T follicular helper cell (primary cell): ENCODE measurements at places on chromosomes 7 and 10.

- no peak for DNase-seq
These were observed 1.3 kb downstream of the ARHGAP22 start for GRCh38 chr10:48603421-48604038.

DNA sequence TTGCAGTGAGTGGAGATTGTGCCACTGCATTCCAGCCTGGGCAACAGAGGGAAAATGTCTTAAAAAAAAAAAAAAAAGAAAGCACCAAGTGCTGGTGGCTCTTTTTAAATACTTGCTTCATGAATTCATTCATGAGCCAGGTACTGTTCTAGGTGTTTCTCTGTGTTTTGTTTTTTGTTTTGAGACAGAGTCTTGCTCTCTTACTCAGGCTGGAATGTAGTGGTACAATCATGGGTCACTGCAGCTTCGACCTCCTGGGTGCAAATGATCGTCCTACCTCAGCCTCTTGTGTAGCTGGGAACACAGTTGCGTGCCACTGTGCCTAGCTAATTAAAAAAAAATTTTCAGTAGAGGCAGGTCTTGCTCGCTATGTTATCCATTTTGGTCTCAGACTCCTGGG is 5.3 kb downstream of the STOX1 start:
- no peak for DNase-seq

DNA sequence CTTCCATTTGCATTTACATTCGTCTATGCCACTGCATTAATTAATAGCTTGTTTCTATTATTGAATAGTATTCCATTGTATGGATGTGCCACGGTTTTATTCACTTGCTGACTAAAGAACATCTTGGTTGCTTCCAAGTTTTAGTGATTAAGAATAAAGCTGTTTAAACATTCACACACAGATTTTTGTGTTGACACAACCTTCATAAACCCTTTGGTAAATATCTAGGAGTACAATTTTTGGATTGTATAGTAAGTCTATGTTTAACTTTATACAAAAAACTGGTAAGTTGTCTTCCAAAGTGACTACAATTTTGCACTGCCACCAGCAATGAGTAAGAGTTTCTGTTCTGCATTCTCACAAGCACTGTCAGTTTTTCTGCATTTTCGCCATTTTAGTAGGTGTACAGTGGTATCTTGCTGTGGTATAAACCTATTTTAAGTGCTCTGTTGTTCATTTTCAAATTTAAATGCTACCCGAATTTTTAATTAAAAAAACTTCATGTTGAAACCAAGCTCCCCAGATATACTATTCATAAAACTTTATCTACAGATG is 121.4 kb downstream of the RNF133 start:
- no peak for DNase-seq

DNA sequence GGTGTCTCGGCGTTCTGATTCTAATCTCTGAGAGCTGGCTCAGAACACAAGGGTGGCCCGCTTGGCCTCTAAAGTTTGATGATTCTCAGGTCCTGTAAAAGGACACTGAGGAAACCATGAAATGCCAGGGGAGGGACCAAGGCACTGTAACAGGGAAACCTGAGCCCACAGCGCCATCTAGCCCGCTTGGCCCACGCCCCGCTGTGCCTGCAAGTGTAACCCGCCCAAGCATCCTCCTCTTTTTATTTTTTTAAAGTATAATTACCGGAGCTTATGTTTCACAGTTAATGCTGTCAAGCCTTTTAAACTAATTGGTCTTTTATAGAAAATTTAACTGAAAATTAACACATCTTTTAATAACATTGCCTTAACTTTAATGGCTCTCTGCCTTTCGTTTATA is 734.7 kb downstream of the KCNMA1 start:
- DNase-seq: no peak

DNA sequence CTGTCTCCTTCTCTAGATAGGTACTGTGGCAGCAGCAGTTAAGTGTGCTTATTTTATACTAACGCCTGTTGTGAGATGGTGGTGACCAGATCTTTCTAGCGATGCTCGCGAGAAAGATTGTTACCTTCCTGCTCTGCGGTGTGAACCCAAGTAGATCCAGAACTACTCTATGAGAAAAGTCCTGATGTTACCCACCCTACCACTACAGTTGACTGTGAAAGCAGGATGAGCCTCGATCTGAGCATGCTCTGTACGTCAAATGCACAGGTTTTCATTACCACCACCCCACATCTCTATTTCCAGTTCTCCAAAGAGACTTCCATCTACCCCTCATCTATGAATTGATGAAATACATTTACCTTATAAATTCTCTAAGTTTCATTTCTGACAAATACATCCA is 64.6 kb upstream of the KCTD7 start:
- no peak for DNase-seq

DNA sequence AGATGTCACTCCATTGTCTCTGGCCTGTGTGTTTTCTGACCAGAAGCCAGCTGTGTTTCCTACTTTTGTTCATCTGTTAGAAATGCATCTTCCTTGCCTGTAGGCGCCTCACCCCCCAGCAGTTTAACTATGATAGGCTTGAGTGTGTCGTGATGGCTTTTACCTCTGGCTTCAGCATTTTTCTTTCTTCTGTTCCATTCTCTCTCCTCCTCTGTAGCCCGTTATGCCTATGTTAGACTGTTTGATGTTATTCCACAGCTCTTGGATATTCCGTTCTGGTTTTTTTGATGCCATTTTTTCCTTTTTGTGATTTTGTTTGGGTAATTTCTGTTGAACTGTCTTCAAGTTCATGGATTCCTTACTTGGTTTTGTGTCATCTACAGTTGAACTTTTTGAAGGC is 17.9 kb downstream of the MMP21 start:
- DNase-seq: no peak

GRCh38 chr10:111126077-111126476 is 49.2 kb downstream of the ADRA2A start:
- no peak for DNase-seq

DNA sequence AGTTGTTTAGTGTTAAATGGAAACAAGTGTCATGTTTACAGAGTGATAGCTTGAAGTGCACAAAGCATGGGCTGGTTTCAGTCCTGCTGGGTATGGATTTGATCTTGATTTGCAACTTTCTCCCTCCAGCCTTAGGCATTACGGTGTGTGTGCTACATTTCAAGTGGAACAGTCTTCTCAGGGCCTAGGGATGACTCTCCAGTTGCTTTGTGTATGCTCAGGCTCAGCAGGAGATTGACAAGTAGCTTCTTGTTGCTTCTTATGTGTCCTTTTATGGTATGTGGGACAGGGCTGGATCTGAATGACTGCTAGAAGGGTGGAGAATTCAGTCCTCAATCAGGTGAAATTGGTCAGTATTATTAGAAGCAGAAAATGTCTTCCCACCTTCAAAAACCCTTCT is 51.3 kb upstream of the PLEKHA1 start:
- no peak for DNase-seq

- no peak for DNase-seq
These were observed 15.1 kb upstream of the NUDCD3 start for GRCh38 chr7:44505595-44505994.

DNA sequence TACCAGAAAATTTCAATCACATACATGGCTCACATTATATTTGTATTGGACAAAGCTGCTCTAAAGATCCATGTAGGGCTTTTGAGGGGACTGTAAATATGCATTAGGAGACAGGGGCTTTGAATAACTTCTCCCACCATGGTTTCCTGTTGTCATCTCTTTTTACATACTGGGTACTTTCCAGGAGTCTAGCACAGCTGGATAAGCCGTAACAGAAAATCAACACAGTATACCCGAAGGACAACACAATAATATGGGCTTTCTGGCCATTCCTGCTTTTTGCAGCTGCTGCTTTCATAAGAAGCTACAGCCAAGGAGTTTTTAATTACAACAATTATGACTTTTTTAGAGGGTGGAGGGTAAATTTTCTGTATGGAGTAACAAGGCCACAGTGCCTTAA is 63.4 kb upstream of the SRPK2 start:
- no peak for DNase-seq

DNA sequence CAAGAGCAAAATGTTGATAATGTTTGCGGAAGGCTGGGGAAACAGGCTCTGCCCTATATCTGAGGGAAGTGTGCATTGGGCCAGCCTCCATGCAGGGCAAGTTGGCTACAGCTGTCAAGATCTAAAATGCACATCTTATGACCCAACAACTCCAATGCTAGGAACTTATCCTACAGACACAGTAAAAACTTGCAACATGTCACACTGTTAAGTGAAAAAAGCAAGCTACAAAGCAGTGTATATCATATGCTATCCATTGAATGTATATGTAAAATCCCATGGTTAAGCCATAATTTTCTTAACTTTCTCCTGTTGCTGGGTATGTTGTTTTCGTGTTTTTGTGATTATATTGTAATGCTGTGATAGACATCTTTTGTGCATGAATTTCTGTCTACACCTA is 16.3 kb upstream of the KAT6B start:
- no peak for DNase-seq

DNA sequence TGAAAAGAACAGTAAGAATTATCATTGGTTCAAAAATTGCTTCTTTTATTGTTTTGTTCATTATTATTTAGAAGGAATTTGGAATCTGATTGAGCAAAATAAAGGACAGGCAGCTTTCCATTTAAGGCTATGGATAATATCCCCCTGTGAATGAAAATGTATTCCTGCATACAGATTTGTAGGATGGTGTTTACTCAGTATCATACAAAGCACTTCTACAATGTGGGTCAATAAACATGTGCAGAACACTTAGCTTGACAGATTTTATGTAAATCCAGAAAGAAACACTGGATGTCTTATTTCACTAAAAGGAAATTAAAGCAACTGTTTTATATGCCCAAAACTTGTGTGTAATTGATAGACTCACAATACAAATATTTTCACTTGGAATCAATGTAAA is 189.7 kb downstream of the THSD7A start:
- DNase-seq: no peak

- no peak for DNase-seq
These were observed 44.2 kb upstream of the GPR26 start for GRCh38 chr10:123621916-123622315.

DNA sequence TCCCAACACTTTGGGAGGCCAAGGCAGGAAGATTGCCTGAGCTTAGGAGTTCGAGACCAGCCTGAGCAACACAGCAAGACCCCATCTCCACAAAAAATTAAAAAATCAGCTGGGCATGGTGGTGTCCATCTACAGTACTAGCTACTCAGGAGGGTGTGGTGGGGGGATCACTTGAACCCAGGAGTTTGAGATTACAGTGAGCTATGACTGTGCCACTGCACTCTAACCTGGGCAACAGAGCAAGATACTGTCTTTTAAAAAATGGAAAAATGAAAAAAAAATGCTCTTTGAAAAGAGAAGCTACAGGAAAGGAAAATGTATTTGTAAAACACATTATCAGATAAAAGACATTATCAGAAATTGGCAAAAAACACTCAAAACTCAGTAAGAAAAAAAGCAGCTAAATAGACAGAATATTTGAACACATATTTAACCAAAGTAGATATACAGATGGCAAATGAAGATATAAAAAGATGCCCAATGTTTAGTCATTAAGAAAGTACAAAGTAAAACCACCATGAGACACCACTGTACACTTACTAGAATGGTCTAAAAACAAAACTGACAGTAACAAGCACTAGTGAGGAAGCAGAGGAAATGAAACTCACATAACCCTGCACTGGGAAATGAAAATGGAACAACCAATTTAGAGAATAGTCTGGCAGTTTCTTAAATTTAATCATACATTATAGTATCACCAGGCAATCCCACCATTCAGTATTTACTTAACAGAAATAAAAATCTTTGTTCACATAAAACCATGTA is 40.5 kb downstream of the NRBF2 start:
- no peak for DNase-seq

DNA sequence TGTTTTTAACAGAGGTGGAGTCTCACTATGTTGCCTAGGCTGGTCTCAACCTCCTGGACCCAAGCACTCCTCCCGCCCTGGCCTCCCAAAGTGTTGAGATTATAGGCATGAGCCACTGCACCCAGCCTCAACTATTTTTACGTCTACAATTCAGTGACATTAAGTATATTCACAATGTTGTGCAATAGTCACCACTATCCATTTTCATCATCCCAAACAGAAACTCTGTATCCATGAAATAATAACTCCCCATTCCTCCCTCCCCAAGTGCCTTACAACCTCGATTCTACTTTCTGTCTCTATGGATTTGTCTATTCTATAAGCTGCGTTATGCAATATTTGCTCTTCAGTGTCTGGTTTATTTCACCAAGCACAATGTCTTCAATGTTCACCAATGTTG is 20.3 kb upstream of the ZNRF2 start:
- DNase-seq: no peak

GRCh38 chr10:109998513-109998912 is 9.3 kb upstream of the ADD3 start:
- DNase-seq: no peak

DNA sequence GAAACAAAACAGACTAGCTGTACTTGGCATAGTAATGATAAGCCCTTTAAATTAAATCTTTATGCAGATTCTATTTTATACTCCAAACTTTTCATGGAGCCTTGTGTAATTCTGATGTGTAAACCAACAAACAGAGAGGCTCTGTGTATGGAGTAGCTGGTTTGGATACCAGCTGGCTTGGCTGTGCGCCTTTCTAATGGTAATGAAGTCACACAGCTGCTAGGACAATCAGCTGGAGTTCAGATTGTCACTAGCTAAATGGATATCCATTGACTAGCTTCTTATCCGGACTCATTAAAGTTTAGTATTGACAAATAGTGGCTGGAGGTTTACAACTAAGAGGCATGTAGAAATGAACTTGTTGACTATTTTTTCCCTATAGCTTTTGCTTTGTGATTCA is 398.4 kb downstream of the DGKB start:
- no peak for DNase-seq

GRCh38 chr7:104967595-104967994 is 46.4 kb upstream of the KMT2E start:
- DNase-seq: no peak

DNA sequence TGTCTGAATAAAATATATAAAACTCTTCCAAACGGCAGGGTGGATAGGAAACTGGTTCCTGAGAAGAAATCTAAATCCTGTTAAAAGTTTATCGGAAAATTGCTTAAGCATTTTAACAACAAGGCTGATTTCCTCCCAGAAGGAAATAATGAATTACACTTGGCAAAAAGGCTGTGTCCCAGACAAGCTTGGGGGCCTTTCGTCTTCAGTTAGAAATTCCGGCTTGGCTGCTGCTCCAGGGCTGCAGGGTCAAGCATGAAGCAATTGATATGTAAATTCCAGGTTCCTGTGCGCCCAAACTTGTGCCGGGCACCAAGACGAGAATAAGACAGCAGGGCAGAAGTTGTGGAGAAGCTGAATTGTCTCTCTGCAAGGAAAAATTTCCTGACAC is 38.0 kb upstream of the LBX1 start:
- DNase-seq: no peak

DNA sequence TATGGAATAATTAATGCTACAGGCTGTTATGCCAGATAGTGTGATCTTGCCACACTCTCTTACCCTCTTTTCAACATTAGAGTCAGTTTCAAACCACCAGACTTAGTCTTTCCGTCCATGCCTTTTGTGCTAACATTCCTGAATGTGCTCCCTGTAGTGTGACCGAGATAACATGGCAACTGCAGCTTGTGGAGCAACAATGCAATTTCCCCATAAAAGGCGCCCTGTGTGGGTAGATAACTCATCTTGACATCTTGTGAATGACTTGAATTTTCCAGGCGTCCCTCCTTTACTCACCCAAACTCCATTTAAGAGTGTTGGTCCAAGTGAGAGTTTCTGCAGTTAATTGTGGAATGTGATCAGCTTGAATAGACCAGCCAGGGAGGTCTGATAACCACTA is 99.6 kb downstream of the DNAH11 start:
- DNase-seq: no peak

GRCh38 chr10:99521765-99522469 is 10.8 kb upstream of the NKX2-3 start:
- no peak for DNase-seq

GRCh38 chr7:138032770-138033169 is 30.9 kb upstream of the CREB3L2 start:
- no peak for DNase-seq
